ENCODE measurements at places on chromosomes 16 and 17.

GRCh38 chr16:72621651-72622050, 426.3 kb downstream of the ZFHX3 start:
- DNase-seq: no peak

GRCh38 chr17:59284317-59284716, 47.1 kb upstream of the YPEL2 start:
- DNase-seq: no peak

DNA sequence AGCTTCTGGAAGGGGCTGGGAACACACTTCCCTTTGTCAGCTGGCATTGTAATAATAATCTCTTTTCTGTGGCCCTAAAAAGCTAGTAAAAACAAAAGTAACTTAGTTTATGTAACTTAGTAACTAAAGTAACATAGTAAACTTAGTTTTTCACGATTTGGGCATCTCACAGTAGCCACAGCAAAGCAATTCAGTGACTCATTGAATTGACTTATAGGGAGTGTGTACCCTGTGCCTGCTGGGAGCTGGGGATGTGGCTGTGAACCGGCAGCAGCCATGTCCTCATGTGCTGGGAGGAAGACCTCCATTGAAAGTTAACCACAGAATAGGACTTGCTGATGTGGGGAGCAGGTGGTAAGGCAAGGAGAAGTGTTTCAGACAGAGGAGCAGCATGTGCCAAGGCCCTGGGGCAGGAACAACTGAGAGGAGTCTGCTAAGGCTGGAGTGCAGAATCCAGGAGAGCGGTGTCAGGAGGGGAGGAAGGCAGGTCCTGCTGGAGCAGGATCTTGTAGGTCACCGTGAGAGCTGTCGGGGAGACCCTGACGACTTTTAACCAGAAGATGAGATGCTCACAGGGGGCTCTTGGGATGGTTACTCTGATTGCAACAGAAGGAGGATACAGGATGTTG, 112.8 kb downstream of the PLCG2 start:
- DNase-seq: no peak

DNA sequence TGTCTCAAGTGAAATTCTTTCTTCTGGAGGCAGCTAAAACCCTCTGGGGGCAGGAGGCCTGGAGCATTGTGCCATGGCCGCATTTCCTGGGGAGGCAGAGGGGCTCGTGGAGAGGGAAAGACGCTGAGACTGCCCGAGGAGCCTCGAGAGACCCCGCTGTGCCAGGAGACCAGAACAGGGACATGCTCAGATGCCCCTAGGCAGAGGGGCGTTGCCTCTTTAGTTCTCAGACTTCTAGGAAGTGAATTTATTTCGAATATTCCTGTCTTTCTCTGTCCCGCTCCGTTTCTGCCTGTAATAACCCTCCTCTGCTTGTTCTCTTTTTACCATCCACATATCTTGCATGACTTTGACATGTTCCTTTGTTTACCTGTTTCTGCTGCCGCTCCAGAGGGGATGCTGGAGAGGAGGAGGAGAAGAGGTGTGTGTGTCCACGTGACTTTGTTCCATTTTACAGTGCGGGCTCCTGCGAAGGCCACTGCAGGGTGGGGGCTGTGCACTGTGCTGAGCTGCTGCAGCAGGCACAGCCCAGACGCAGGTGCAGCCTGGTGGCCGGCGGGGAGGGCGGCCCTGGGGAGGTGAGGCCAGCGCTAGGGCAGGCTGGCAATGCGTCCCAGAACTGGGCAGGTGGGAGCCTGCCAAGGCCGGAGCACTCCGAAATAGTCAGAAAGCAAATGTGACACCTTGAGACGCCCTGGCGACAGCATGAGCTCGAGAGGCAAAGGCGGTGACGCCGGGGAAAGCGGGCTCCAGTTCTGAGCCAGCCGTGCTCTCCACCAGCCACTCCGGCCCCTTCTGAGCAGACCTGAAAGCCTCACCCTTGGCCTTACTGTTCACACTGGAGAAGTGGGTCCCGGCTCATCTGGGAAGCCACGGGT, 29.9 kb downstream of the CIBAR2 start:
- DNase-seq: peak; percentile 81

- DNase-seq: no peak
Observed at GRCh38 chr16:82954224-82954929, 327.6 kb downstream of the CDH13 start.

DNA sequence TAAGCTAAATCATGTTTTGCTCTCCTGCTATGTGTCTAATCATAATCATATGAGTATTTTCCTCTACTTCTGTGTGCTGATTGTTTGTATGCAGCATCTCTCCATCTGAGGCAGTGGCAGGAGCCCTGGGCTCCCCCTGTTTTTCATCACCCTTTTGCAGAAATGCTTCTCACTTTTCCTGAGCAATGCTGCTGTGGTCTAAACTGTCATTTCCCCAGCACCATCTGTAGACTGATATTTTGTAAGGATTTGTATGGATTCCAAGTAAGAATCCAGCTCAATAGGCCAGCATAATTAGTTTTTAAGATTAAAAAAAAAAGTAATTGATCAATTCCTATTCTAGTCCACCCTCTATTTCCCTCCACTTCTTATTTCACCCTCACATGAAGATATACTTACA, 257.0 kb upstream of the CPHXL start:
- DNase-seq: no peak

GRCh38 chr17:59428916-59429485, 97.5 kb downstream of the YPEL2 start:
- DNase-seq: no peak

GRCh38 chr17:42142371-42142896, 12.4 kb downstream of the RAB5C start:
- no peak for DNase-seq

DNA sequence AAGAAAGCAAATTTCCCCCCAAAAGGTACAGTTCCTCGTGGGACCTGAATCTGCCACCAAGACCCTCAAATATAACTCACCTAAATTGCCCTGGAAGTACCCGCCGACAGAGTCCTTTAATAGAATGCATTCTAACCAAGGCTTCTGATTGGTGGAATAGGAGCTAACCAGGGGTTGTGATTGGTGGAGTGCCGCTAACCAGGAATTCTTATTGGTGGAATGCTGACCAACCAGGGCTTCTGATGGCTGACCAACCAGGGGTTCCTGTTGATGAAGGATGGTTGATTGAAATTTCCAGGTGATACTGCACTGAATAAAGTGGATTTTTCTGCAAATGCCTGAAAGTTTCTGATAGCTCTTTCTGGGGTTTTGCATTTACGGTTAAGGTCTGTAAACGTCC, 6.5 kb downstream of the TFAP4 start:
- peak; percentile 49 for DNase-seq

All from ELF-1 (cell line).